ENCODE measurements at places on chromosomes 16 and 17.

DNA sequence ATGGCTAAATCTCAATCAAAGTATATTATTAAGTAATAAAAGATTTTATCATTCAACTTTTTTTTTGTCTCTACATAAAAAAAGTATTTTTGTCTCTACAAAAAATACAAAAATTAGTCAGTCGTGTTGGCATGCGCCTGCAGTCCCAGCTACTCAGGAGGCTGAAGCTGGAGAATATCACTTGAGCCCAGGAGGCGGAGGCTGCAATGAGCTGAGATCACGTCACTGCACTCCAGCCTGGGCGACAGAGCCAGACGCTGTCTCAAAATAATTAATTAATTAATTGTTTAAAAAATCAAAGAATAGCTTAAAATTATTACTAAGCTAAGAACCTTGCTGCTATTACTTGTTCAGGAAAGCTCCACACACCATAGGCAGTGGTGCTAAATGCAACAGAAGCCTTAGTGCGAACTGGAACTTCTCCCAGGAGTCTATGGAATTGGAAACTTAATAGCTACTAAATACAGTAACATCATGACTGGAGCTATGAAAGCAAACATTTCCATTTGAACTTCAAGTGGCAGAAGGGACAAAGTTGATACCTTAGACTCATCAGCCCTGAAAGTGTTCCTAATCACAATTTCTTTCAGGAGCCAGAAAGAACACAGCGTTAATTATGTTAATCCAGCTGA, 22.6 kb downstream of the ADCY9 start:
- DNase-seq: no peak

- DNase-seq: no peak
Observed at GRCh38 chr17:6495450-6496115, 51.3 kb downstream of the PIMREG start.

DNA sequence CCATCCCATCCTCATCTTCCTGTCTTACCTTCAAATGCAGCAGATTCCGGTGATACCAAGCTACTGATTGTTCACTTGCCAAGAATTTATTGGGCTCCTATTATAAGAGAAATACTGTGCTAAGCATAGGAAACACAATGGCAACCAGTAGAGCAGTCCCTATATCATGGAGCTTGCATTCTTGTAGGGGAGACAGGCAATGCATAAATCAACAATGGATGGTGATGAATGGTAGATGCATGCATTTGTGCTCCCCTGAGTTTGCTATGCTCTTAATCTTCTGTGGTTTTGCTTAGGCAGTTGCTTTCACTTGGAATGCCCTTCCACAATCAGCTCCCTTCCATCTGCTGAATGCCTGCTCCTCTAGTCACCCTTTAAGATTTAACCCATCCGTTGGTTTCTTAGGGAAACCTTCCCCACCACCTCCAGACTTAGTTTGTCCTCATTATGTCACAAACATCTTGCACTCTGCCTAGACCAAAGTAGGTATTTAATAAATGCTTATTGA, 200.2 kb upstream of the TOX3 start:
- DNase-seq: no peak

DNA sequence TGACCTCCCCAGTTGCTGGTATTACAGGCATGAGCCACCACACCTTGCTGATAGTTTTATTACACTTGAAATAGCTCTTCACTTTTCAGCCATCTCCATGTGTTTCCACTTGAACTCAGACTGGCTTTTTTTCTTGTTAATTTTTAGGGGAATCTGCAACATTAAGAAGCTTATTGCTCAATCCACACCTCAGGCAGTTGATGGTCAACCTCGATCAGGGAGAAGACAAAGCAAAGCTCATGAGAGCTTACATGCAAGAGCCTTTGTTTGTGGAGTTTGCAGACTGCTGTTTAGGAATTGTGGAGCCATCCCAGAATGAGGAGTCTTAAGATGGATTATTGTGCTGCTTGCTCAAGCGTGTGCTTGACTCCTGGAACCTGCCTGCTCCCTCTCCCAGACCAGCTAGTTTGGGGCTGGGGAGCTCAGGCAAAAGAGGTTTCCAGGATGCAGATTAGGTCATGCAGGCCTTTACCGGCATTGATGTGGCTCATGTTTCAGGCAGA, 8.6 kb downstream of the ZNHIT3 start:
- DNase-seq: no peak

GRCh38 chr16:1333149-1333812, at the start of gene BAIAP3:
BAIAP3 (plus strand) TSS chr16:1333645; CDS start chr16:1338550, 4,905 bp downstream.
- DNase-seq: no peak
